ENCODE measurements at places on chromosomes 4 and X.

- DNase-seq = no peak
These were observed 315.1 kb downstream of the STK32B start for GRCh38 chr4:5366421-5366820.

DNA sequence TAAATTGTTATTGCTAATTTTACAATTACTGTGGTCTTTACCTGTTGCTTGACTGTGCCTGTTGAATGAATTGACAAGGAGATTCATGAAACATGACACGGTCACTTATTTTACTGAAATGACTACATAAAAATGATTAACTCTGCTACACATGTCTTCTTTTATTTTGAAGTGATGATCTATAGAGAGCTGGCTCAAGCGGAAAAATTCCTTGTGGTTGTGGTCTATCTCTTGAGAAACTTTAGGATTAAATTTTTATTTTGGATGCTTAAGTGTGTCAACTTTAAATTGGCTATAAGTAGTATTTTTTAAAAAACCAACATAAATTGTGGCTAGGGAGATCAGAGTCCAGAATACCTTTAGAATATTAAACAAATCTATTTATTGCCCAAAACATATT is 131.8 kb upstream of the PITX2 start:
- DNase-seq = no peak

GRCh38 chr4:26319949-26320537 is 771 bp upstream of the RBPJ start:
- peak; percentile 22 for DNase-seq

GRCh38 chrX:599837-600715 is 30.5 kb upstream of the SHOX start:
- DNase-seq = no peak

DNA sequence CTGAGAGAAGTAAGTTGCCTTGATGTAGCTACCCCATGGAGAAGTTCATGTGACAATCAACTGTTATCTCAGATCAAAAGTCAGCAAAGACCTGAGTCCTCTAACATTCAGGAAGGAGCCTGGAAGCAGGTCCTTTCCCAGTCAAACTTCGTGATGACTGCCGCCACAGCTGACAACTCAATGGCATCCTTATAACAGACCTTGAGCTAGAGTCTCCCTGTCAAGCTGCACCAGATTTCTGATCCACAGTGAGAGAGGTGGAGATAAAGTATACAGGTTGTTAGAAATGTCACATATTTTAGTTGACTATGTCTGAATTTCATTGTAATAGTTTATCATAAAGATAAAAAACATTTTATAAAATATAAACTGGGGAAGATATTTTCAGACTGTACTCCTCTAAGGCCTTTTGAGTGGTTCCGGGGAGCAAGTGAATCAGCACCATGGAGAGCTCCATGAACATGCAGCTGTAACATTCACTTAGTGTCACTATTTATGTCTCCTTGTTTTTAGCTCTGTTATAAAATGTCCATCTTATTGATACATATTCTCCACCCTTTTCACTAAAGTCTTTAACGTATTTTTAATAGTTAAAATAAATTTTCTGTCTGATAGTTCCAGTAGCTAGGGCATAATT is 1653.5 kb upstream of the AGA start:
- no peak for DNase-seq

- DNase-seq = no peak
These were observed 184.0 kb upstream of the GALNTL6 start for GRCh38 chr4:171629182-171629581.

GRCh38 chr4:182521011-182521410 is 277.8 kb downstream of the TENM3 start:
- DNase-seq = no peak

- no peak for DNase-seq
These were observed 591.7 kb downstream of the CCSER1 start for GRCh38 chr4:90718931-90719330.

DNA sequence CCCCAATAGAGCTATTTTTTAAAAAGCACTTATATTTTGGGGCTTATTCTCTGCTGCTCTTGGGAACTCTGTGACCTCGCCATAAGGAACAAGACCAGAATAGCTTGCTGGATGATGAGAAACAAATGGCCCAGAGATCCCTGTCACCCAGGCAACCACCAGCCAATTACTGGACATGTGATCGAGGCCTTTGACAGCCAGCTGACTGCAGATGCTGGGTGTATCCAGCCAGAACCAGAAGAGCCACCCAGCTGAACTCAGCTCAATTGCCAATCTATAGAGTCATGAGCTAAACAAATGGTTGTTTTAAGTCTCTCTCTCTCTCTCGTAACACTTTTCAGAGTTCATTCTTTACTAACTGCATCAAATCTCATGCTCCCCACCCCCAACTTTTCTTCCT is 24.4 kb upstream of the CITED1 start:
- no peak for DNase-seq

Measured in stimulated activated CD4-positive, alpha-beta T cell treated with anti-CD3 and anti-CD28 coated beads, TNF-alpha, amount 100 ng/mL, for 1 hour (primary cell).